ENCODE measurements at places on chromosomes 3 and 15. TPM values are rescaled to one million over a fixed set of nuclear protein-coding genes. Genes with fewer than 3 reads are reported as not detected.

The AGBL1 gene
- not detected for total RNA-seq

The XCR1 gene
- total RNA-seq, result not detected

The RABL3 gene
- 18.8 TPM for total RNA-seq

The KIF7 gene
- total RNA-seq, result 2.5 TPM

The MINAR1 gene
- 0.99 TPM for total RNA-seq

The KCNMB3 gene
- total RNA-seq, result 1.4 TPM

- no peaks in the 10 kb centered on the region for H3K27me3 ChIP-seq
- DNase-seq, result no peak
- H3K4me3 ChIP-seq, result no peak overlapping the region
- no peak overlapping the region for H3K27ac ChIP-seq
Measured at GRCh38 chr3:89925976-89926375, 818.6 kb downstream of the EPHA3 start.

DNA sequence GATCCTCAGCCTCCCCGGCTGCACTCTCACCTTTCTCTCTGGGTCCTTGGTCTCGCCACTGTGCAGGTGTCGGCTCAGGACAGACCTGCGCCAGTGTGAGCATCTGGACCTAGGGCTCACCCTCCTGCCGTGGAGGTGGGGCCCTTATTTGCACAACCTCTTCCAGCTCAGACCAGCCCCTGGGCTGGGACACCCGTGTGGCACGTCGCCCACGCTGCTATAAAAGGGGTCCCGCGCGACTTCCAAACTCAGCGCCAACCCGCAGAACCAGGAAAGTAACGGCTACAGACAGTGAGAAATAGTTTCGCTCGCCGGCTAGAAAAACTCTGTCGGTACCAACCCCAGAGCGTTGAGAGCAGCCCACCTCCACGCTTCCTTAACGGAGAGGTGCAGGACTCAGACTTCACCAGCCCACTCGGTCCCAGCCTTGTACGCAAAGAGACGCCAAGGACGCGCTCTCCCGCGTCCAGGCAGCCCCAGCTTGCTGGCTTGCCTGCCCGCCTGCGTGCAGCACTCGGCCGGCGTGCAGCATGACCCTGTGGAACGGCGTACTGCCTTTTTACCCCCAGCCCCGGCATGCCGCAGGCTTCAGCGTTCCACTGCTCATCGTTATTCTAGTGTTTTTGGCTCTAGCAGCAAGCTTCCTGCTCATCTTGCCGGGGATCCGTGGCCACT is at the start of the genes DUOX2 and DUOXA2:
DUOX2 (minus strand) TSS at position 97 of the 675 bp plus-strand sequence. CDS start 761 bp downstream, outside the sequence.
DUOXA2 (plus strand) TSS at position 251 of the 675 bp plus-strand sequence; CDS start at position 531, 280 bp downstream.
- H3K36me3 ChIP-seq, result no peaks in the 10 kb centered on the region
- peaks cover 83% of the 10 kb centered on the region for H3K27me3 ChIP-seq
- H3K4me3 ChIP-seq, result no peak within 1 kb of the TSS
- no peak for DNase-seq

DNA sequence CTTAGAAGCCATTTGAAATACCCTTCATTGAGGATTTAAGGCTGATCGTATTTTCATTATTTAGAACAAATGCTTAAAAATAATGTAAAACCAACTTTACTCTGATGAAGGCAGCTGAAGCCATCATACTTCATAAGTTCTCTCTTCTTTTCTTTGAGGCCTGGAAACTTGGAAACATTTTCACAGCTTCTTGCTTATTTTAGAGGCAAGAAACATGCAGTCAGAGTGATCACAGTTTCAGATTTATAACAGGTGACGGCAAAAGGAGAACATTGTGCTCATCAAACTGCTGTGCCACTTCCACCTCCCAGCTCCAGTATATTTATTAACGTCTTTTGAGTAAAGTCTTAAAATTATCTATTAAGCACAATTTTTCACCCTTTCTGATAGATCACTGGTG is 376.1 kb downstream of the PTPRG start:
- no peaks in the 10 kb centered on the region for H3K4me1 ChIP-seq
- no peak overlapping the region for H3K27ac ChIP-seq
- H3K36me3 ChIP-seq, result no peaks in the 10 kb centered on the region
- H3K27me3 ChIP-seq, result no peaks in the 10 kb centered on the region
- DNase-seq, result no peak

GRCh38 chr3:43879166-43879565 is 188.4 kb downstream of the ABHD5 start:
- H3K4me1 ChIP-seq, result no peaks in the 10 kb centered on the region
- no peak for DNase-seq
- H3K4me3 ChIP-seq, result no peak overlapping the region
- H3K27me3 ChIP-seq, result peaks cover 17% of the 10 kb centered on the region
- no peak overlapping the region for H3K27ac ChIP-seq

All from activated CD8-positive, alpha-beta memory T cell treated with anti-CD3 and anti-CD28 coated beads, Interleukin-2, amount 10 ng/mL, durations not matched to agents 7 days and 5 days (primary cell).